ENCODE measurements at places on chromosomes 3 and 15. TPM values are rescaled to one million over a fixed set of nuclear protein-coding genes. Genes with fewer than 3 reads are reported as not detected.

RFX7 gene
- 14.7 TPM for total RNA-seq

IL17RB gene
- total RNA-seq: 1.7 TPM

LHFPL4 gene
- not detected for total RNA-seq

C3orf22 gene
- total RNA-seq: not detected

COLQ gene
- 0.37 TPM for total RNA-seq

GOLGA8T gene
- not detected for total RNA-seq

All from mammary epithelial cell (primary cell).